ENCODE measurements at places on chromosomes 1 and 21.

DNA sequence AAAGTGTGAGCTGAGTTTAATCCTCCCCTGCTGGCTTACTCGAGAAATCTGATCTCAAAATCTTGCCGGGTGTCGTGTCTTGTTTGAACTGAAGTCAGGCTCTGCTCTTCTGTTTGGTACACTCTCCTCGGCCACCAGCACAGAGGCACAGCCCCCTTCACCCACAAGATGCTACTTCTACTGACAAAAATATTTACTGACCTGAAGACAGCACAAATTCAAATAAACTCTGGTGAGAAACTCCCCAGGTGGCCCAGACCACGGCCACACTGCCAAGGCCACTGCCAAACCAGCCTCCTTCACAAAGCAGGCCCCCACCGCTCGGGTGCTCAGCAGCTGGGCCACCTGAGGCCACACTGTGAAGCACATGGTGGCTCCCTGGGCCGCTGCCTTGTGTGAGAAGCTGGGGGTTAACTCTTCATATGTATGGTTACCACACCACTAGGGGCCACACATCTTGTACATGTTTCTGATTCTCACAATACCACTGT is 80.6 kb downstream of the TGFBR3 start:
- no peak for DNase-seq

DNA sequence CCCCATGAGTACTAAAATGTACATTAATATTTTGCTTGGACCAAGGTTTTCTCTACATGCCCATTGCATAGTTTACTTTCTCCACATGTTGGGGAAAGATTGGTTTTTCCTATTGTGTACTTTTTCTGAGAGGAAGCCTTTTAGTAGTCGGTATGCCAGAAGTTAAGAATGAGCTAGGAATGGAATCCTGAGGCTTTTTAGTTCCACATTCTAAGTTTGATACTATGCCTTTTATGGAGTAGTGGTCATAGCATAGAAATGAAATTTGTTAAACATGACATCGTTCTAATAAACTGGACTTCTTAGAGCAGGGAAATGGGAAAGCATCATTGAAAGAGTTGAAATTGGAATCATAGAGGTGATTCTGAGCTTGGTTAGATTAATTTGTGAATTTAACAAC is 64.3 kb downstream of the BCL9 start:
- no peak for DNase-seq

GRCh38 chr1:2103901-2104590 is 53.8 kb downstream of the PRKCZ start:
- DNase-seq, result no peak

DNA sequence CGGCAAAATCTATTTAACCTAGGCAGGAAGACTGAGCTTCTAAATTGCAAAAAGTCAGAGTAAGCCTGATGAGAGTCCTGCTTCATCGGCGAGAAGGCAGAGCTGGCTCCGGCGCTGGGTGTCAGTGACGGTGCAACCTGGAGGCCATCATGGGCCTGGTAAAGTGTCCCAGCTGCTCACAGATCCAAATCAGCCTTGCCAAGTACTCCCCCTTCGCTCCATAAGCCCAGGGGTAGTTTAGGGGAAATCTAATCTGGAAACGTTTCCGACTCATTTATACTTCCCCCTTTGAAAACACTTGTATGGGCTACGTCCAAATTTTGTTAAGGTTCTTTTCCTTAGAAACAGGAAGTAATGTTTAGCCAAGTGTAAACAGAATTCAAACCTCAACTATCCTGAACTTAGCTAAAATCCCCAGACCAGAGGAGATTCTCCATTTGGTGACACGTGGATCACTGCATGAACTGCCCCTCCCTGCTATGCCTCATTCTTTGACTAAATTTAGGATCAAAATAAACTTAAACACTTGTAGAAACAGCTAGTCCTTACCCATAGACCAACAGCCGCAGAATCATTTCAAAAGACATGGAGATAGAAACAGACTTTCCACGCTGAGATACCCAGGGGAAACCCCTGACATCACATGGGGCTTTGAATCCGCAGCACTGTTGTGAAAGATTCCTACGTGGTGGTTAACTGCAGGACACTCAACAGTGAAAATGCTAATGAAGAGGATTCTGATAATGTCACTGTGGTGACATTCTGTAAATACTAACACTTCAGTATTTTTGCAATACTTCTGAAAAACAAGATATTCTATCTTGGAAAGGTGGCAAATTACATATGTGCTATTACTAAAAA is 172.7 kb downstream of the TGFBR3 start:
- DNase-seq, result no peak

GRCh38 chr1:109306832-109307273 is at the start of gene MYBPHL:
TSS of gene MYBPHL (minus strand) at chr1:109307011. CDS start at chr1:109306991, 20 bp downstream.
- no peak for DNase-seq

DNA sequence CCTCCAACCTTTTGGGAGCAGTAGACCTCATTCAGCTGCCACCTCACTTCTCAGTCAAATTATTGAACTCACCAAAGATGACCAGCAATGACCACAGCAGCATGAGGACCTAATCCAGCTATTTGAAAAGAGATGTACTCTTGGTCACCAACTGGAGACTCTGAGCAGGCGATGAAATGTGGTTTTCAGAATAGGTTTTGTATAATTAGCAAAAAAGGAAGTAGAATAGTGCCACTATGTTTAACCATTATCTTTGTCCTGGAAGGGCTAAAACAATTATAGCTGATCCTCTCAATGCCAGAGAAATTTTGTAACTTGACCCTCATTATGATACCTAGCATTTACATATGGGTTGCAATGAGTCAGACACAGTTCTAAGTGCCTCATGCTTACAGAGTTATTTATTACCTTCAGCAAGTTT is at the start of gene FCRL2:
Gene FCRL2 (minus strand): TSS at position 162 of the 421 bp plus-strand sequence. CDS start 59 bp downstream, at position 103.
- no peak for DNase-seq

GRCh38 chr1:53896635-53897229 is 2.7 kb downstream of the DIO1 start:
- no peak for DNase-seq

DNA sequence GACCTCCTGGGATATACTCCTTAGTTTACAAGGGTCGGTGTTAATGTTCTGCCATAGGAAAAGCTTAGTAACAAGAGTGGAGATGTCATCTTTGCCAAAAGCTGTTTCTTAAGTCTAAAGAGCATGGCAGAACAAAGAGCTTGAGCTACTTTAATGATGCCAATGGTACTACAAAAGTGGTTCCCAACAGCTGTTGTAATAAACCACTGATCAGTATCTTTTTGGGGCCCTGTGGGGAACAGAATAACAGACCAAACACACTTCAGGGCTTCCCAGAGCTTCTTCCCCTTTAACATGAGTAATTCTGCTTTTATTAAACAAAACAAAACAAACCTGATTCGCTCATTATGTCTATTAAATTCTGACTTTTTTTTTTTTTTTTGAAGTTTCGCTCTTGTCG is 116.3 kb downstream of the NCAM2 start:
- no peak for DNase-seq

- no peak for DNase-seq
Measured at GRCh38 chr1:201230676-201231075, 40.1 kb downstream of the IGFN1 start.

DNA sequence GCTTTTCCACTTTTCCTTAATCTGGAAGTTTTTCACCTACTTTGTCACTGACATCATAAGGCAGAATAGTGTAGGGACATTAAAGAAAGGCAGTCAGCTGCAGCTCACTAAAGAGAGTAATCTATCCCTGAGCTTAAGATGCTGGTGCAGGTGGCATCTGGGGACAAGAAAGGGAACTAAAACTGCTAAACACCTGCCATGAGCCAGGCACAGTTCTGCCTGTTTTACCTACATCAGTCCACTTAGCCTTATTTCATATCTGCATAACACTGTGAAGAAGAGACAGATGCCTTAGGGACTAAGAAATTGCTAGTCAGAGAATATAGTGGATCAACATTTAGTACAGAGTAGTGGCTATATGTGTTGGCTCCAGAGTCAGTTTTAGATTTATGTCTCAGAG is 88.1 kb downstream of the GPATCH2 start:
- DNase-seq, result no peak

GRCh38 chr1:13783551-13783950 is 83.6 kb downstream of the PRDM2 start:
- DNase-seq, result no peak

- DNase-seq, result no peak
Measured at GRCh38 chr1:229316166-229316565, 26.7 kb downstream of the CCSAP start.

DNA sequence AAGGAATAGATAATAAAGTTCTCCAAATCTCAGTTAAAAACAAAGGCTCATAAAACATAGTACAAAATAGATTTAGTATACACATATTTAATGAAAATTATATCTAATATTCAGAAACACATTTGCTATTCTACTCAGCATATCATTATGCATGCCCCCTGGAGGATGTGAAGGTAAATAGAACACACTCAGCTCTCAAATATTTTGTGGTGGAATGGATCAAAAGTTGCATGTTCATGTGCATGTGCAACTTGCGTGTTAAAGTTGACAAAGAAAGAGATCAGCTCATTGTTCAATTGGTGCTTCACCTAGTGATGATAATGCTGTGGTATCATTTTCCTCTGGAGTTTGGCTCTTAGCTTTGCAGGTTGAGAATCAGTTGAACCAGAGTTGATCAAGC is 4.9 kb upstream of the ZNF644 start:
- no peak for DNase-seq

DNA sequence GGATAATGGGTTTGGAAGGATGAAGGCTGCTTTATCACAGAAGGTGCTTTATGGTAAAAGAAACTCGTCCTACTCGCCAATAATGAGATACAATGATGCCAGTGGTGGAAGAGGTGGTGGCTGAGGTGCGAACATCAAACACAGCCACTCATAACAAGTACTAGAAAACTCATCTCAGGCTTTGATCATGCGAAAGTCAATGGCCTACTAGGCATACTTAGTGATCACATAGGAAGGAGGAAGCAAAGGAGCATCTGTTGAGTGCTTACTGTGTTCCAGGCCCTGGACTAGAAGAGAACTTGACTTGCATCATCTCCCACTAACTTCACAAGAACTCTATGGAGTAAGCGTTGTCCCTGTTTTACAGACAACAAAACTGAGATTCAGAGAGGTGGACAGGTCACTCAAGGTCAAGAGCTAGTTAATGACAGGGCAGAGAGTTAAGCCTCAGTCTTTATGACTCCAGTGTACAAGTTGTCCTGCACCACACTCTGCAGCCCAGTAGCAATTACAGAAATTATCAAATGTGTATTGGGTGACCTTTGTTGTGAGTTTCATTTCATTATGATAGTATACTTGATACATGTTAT is 33.6 kb downstream of the RUNX1 start:
- DNase-seq, result peak; percentile 25

- DNase-seq, result no peak
Measured at GRCh38 chr1:248872752-248873408, 14.0 kb upstream of the ZNF692 start.

- DNase-seq, result peak; percentile 28
Measured at GRCh38 chr1:4284976-4285375, 369.4 kb upstream of the AJAP1 start.

DNA sequence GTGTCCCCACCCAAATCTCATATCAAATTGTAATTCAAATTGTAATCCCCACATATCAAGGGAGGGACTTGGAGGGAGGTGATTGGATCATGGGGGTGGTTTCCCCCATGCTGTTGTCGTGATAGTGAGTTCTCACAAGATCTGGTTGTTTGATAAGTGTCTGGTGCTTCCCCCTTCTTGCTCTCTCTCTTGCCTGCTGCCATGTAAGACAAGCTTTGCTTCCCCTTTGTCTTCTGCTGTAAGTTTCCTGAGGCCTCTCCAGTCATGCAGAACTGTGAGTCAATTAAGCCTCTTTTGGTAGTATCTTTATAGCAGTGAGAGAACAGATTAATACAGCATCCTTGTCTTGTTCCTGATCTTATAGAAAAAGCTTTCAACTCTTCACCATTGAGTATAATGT is 6.5 kb upstream of the LRRC39 start:
- no peak for DNase-seq

DNA sequence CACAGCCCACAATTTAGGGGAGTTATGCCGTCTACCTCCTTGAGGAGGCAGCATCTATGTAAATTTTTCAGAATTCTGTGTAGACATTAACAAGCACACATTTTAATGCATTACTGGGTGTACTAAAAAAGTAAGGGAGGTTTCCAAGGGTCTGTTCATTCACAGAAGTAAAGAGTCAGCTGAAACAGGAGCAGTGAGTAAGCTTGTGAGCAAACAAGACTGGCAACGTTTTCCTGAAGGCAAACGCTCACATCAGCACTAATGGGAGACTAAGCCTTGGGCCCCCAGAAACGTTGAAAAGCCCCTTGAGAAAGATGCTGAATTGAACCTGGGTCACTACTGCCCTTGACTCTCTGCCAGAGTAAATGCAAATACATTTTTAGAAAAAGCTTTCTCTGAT is 25.7 kb downstream of the RPRD2 start:
- DNase-seq, result no peak

GRCh38 chr1:15949453-15950245 is 26.3 kb downstream of the ZBTB17 start:
- DNase-seq, result no peak

GRCh38 chr1:109479901-109480300 is 3.8 kb upstream of the ATXN7L2 start:
- no peak for DNase-seq

DNA sequence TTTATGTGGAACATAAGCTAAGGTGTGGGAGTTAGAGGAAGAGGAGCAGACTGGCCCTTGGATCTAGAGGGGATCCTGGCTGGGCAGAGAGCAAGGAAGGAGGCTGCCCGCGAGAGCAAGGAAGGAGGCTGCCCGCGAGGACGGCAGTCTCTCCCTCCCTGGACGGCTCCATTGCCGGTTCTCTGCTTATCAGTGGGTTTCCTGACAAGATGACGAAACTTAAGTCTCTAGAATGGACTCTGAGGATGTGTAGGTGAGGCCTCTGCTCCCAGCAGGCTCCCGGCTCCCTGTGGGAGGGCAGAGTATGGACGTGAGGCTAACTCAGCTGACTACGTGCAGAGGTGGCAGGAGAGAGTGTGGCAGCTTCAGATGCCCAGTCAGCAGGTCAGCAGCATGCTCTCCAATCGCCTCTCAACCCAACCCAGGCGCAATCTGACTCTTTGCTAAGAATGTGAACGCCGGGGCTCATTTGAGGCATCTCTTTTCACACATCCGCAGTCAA is 6.1 kb downstream of the MYBPHL start:
- no peak for DNase-seq

- DNase-seq, result no peak
Measured at GRCh38 chr1:64743954-64744491, 852 bp upstream of the RAVER2 start.

GRCh38 chr1:21586846-21587601 is 77.8 kb downstream of the ALPL start:
- DNase-seq, result no peak

DNA sequence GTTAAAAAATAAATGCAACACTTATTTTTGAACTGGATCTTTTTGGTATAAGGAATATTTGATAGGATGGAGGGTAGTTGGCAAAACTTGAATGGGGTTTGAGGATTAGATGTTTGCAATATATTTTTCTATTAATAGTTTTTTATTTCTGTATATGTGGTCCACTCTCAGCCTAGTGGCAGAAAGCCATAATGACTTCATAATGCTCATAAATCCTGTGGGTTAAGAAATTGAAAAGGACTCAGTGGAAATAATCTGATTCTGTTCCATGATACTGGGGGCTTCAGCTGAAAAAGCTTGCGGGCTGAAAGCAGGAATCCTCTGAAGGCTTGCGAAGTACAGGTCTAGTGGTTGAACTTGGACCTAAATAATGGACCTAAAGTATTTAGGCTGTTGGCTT is 1028.6 kb upstream of the PRMT6 start:
- DNase-seq, result no peak

All from vagina (tissue), 2 donors.